ENCODE measurements at places on chromosomes 16 and 17.

- no peak for DNase-seq
Measured at GRCh38 chr16:15682105-15682570, 32.1 kb downstream of the NDE1 start.

DNA sequence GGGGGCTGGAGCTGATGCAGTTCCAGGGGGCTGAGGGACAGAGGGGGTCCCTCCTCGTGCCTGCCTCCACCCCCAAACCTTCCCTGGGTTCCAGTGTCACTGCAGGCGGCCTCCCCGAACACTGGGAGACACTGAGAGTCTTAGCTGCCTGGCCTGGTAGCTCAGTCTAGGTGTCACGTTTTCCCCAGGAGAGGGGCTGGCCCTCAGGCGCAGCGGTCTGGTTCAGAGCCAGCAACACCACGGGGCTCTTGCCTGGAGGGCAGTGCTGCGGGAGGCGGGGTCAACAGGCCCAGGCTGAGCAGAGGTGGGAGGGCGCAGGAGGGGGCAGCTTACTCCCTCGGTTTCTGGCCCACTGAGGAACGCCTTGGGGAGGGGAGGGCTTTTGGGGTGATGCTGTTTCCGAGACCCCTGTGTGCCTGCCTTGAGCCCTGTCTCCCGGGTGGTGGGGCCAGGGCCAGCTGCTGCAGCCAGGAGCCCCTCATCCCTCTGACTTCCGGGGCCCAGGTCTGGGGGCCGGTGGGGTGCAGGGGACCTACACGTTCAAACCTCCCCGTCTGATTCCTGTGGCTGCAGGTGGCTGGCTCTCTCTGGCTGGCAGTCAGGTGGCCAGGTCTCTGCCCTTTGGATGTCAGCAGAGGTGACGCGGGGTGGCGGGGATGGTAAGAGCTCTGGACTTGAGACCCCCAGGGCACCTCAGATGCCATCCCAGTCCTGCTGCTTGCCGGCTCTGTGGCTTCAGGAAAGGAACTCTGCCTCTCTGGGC, 89.3 kb upstream of the GSE1 start:
- DNase-seq = no peak

DNA sequence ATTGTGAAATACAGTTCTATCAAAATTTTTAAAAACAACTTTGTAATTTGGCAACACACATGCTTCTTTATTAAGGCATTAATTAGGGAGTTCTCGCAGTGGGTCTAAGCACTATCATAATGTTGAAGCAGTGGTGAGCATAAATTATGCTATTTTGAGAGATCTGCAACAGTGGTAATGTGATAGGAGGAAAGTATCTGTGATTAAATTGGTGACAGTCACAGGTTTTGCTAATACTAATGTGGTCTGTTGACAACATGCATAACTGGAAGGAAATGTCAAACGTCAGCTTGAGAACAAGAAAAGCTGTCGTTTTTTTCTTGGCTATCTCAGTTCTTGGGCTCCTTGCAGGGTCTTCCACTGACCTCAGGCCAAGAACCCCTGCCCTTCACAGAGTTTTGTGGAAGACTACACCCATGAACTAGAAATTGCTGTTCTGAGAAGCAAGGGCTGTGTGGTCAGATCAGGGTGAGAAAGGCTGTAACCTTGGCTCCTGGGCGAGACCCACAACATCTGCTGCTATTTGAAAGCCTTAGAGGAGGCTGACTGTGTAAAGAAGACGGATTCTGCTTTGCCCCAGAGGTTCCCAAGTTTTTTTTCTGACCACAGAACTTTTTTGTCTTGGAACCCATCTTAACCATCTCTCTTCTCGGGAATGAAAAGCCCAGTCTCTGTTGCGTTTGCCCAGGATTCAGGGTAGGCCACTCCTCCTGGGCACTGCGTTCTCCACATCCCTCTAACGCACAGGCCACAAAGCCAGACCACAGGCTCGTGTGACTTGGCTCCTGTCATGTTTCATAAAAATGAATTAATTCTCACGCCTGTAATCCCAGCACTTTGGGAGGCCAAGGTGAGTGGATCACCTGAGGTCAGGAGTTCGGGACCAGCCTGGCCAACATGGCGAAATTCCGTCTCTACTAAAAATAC, 13.9 kb downstream of the ATP2A1 start:
- DNase-seq = no peak

DNA sequence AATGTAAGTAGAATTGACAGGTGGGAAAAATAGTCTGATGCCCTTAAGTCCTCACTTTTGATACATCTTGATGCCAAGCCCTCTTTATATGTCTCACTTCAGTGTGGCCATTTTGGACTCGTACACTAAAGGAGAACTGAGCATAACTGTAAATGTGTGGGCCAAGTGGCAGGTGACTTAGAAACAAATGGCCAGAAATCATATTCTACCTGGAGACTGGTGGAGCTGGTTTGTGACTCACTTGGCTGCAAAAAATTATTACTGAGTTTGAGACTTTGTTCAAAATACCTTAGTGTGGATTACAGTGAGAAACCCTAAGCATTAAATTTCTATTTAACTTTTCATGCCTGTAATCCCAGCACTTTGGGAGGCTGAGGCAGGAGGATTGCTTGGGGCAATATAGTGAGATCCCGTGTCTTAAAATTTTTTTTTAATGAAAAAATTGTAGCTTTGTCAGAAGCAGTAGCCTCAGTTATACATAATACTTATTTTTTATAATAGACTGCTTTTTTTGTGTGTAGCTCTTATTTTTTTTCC, 5.0 kb downstream of the HAPSTR1 start:
- no peak for DNase-seq

GRCh38 chr17:62064791-62065563, at the start of gene MED13:
MED13 (minus strand) TSS chr17:62065278; CDS start chr17:62065205, 73 bp downstream.
- DNase-seq = no peak

GRCh38 chr16:46899443-46900143, 15.4 kb downstream of the GPT2 start:
- DNase-seq = no peak

- no peak for DNase-seq
Measured at GRCh38 chr17:6512552-6512951, 43.8 kb downstream of the PITPNM3 start.

- DNase-seq = no peak
Measured at GRCh38 chr16:47858333-47858982, 297.3 kb downstream of the ABCC12 start.

DNA sequence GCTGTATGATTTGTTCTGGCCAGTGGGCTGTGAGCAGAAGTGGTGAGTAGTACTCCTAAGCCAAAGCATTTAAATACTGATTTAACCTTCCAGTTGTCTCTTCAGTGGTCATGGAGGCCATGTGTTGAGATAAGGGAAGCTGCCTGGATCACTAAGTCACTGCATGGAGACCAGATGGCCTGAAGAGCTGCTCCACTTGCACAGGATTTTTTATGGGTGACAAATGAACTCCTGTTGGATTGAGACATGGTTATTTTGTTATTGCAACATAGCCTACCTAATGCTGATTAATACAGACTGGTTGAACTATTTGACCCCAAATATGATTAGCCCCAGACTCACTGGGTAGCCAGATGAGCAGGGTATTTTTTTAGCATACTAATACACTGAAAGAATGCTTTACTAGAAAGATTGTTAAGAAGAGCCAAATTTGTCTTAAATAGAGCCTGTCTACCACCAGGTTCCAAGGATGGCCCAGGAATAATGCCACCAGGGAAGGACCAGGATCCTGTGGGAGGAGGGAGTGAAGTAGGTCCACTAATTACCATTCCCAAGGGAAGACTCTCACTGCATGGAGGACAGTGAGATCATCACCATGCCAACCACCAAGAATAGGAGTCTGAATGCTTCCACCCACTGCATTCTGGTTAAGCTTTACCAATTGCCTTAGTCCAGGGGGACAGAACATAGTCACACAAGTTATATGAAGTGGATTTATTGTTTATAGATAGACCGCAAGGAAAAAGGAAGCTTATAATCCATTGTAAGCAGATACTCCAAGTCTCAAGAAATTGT, 187.4 kb upstream of the IRX6 start:
- no peak for DNase-seq

- no peak for DNase-seq
Measured at GRCh38 chr16:52773026-52773425, 226.1 kb upstream of the TOX3 start.

GRCh38 chr16:11084484-11084875, 140.1 kb downstream of the CLEC16A start:
- no peak for DNase-seq

GRCh38 chr17:62787366-62787765, 20.7 kb downstream of the MARCHF10 start:
- DNase-seq = peak; percentile 60

GRCh38 chr16:6803176-6803575, 529.5 kb upstream of the RBFOX1 start:
- DNase-seq = no peak

GRCh38 chr17:59754552-59754951, 47.1 kb downstream of the VMP1 start:
- peak; percentile 97 for DNase-seq

DNA sequence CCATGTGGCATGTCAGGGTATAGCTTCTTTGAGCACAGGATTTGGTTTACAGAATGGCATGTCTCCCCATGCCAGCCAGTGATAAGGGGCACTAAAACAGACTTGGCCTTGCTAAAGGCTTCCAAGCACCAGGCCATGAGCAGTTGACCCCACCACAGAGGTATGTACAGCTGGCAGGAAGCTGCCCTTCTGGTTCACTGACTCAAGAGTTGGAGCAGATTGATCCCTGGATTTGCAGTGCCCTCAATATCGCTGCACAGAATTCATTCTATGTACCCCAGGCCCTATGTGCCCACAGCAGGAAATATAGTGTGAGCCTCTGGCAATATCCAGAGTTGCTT, 24.3 kb downstream of the HLF start:
- DNase-seq = no peak

DNA sequence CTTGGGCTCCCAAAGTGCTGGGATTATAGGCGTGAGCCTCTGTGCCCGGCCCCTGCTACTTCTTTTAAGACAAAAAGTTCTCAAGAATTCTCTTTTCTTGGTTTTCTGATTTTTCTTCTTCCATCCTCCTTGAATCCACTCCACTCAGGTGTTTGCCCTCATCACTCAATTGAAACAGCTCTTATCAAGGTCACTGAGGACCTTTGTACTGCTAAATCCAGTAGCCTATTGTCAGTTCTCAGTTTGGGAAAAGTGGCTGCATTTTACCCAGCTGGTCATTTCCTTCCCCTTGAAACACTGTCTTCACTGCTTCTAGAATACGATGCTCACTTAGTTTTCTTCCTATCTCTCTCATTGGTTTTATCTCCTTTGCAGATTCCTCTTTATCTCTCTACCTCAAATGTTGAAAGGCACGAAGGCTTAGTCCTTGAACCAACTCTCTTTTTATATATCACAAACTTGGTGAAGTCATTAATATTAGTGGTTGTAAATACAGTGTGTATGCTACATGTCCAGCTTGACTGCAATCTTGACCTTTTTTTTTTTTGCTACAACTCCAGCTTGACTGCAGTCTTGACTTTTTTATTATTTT, 29.8 kb downstream of the ZNRF1 start:
- no peak for DNase-seq

DNA sequence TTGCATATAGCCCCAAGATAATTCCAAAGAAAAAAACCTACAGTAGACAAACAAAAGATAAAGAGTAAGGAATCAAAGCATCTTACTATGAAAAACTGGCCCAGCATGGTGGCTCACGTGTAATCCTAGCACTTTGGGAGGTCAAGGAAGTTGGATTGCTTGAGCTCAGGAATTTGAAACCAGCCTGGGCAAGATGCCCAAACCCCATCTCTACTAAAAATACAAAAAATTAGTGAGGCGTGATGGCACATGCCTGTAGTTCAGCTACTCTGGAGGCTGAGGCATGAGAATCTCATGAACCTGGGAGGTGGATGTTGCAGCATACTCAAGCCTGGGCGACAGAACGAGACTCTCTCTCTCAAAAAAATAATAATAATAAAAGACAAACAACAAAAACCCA, 764.7 kb upstream of the KIF2B start:
- no peak for DNase-seq

DNA sequence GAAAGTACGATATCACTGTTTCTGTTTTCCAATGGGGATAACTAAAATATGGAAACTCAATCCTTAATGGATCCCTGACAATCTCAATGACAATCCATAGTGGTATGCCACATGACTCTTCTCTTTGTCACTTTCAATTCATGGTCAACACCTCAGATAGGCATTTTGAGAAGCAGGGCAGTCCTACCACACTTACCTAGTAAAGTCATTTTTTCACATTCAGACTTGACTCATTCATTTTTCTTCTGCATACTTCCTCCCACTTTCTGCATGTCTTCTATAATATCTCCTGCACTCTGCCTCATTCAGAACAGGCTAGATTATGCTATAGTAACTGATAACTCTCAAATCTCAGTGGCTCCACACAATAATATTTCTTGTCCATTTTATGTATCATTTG, 117.5 kb downstream of the FTO start:
- no peak for DNase-seq

DNA sequence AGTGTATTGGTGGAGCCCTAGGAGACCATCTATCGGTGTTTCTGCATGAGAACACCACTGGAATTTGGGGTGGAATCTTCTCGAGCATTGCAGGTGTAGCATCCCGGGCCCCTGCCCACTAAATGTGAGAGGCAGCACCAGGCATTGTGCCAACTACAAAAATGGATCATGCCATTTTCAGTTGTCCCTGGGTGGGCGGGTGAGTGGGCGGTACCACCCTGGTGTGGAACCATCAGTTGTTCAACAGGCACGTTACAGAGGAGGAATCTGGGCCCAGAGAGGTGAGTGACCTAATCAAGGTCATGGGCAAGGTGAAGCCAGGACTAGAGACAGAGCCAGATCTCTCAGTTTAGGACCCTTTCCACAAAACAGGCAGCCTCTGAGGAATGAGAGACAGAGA, 8.8 kb downstream of the PIPOX start:
- DNase-seq = no peak

GRCh38 chr16:14292051-14292825, 221.1 kb downstream of the MRTFB start:
- DNase-seq = no peak

DNA sequence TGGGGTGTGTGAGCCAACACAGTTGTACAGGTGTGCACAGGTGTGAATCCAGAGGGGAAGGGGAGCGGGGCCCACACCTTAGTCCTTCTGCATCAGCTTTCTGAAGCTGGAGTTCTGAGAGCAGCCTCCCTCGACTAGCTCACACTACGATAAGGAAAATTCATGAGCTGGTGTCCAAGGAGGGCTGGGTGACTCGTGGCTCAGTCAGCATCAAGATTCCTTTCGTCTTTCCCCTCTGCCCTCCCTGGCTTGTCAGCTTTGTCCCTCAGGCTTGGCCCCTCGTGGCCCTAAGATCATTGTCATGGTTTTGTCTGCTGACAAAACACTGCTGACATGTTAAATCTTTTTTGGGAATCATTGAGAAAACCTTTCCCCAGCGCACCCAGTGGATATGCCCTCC, 47.5 kb downstream of the OR1D5 start:
- no peak for DNase-seq

GRCh38 chr16:27231692-27232060, 28.4 kb downstream of the KDM8 start:
- DNase-seq = no peak

- peak; percentile 48 for DNase-seq
Measured at GRCh38 chr17:67105213-67105612, 60.9 kb downstream of the CACNG1 start.

- DNase-seq = no peak
Measured at GRCh38 chr17:49881054-49881402, 33.2 kb upstream of the TAC4 start.

Data from non-pigmented ciliary epithelial cell (primary cell).